Activated CD4-positive, alpha-beta T cell treated with anti-CD3 and anti-CD28 coated beads for 48 hours (primary cell): ENCODE measurements at places on chromosomes 6 and 20.

- no peak for DNase-seq
These were observed 176.5 kb downstream of the DLL1 start for GRCh38 chr6:170114187-170114945.

GRCh38 chr6:148250975-148251685 is 91.5 kb upstream of the SASH1 start:
- no peak for DNase-seq

DNA sequence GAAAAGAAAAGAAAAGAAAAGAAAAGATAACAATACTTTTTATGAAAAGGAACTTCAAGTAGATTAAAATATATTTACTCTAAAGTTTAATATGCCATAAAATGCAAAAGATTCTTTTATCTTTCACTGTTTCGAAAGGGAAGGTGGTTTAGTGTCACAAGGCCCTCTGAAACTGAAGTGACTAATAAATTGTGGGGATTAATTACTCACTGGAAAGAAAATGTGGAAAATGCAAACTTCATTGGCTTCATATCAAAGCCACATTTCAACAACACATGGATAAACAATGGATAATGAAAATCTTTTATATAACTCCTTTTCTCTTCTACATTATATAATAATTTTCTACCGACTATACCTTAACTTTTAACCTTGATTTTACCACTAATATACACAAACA is 320.5 kb upstream of the RSPO3 start:
- DNase-seq: no peak

DNA sequence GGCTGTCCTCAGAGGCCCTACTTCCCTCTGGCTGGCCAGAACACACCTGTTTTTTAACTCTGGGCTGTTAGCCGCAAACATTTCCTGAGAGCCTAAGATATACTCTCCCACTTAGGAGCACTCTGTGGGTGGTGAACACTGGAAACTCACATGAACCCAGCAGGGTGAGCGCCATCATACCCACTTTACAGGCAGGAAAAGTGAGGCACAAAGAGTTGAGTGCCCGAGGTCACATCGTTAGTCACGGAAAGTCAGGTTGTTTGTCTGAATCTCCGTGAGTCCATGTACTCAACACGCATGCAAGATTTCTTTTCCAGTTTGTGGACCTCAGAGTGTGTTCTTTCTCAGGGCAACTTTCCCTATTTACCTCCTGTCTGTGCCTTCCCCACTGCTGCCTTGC is 1.9 kb downstream of the BAK1 start:
- peak; percentile 28 for DNase-seq

DNA sequence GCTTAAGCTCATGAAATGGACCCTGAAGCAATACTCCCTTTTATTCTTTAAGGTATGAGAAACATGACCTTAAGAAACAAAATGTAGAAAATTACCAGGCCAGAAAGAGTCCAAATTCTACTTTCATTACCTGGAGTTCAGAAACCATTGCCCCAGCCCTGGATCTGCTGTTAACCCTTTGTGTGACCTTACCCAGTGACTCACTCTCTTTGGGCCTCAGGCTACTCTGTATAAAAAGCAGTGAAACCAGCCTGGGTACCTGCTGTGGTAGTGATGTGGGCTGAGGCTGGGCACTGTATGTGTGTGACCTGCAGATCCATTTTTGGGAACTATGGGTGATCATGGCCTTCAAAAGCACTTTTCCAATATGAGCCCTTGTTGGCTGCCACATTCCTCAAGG is 47.2 kb downstream of the SLC9A8 start:
- DNase-seq: no peak

GRCh38 chr6:25172819-25173218 is 106.4 kb upstream of the CARMIL1 start:
- no peak for DNase-seq

- DNase-seq: peak; percentile 8
These were observed 105.6 kb downstream of the ELOVL4 start for GRCh38 chr6:79841577-79842375.

- DNase-seq: no peak
These were observed 92.9 kb downstream of the VEGFA start for GRCh38 chr6:43862925-43863324.

- no peak for DNase-seq
These were observed 132.6 kb upstream of the SMLR1 start for GRCh38 chr6:130694606-130695005.

- no peak for DNase-seq
These were observed 159.2 kb downstream of the UBE3D start for GRCh38 chr6:82906489-82906888.

- DNase-seq: no peak
These were observed 274.5 kb upstream of the NRSN1 start for GRCh38 chr6:23851522-23851921.

GRCh38 chr6:40744835-40745234 is 157.7 kb upstream of the LRFN2 start:
- no peak for DNase-seq

DNA sequence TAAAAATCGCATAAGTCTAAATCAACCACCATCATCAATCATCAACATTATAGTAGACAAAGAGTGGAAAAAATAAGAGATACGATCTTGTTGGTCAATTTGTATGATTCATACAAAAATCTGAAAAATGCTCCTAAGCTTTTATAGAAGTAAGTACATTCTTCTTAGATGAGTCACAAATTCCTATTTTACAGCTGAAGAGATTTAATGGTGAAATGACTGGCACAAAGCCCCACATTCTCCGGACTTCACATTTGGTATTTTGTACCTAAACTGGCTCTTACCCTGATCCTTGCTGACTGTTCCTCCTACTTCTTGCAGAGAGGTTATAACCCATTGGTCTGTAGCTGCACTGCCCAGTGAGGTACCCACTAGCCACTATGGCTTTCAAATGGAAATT is 29.9 kb upstream of the PREP start:
- DNase-seq: no peak

- DNase-seq: no peak
These were observed 509.9 kb upstream of the ID4 start for GRCh38 chr6:19327241-19327640.

- DNase-seq: no peak
These were observed 24.7 kb downstream of the MYT1 start for GRCh38 chr20:64188682-64189529.

- no peak for DNase-seq
These were observed 3.3 kb downstream of the COL21A1 start for GRCh38 chr6:56244089-56244488.

GRCh38 chr20:58359441-58359840 is 29.6 kb upstream of the VAPB start:
- no peak for DNase-seq

DNA sequence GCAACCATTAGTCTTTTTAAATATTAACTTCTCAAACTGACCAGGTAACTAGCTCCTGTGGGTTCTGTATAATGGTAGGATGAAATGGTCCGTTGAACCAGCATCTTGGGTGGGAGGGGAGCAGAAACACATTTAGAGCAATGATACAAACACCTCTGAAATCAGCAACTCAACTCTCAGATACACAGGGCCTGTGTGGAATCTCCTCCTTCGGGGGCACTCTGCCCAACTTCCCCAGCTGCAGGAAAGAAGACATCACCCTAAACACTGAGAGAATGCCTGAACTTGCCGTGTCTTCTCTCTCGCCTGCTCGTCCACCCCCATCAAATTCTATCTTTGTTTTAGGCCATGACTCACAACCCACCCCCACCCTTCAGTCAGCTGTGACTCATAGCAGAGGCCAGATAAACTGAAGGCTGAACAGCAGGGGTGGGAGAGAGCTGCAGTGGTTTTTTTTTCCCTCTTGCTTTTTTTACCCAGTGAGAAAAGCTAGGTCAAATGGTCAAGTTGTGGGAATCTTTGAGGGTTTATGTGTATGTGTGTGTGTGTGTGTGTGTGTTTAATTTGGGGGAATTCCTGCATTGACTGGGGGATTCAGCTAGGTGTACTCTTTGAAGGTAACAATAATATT is 593.4 kb upstream of the JAG1 start:
- DNase-seq: peak; percentile 2

- no peak for DNase-seq
These were observed 50.3 kb upstream of the IPCEF1 start for GRCh38 chr6:154406869-154407268.

DNA sequence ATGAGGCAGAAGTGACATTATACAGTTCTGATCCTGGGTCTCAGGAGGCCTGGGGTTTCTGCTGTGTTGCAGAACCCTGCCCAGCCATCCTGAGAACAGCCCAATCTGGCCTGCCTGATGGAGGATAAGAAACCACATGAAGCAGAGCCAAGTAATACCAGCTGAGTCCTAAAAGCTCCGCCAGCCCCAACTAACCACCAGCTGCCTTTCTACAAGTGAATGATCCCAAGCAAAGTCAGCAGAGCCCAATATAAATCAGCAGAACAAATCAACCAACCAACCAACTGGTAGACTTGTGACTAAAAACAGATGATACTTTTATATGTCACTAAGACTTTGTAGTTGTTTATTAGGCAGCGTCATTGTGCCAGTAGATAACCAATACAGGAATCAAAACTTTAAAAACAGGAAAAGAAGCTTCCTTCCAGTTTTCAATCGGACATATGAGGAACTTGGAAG is 52.1 kb downstream of the SNX5 start:
- no peak for DNase-seq

DNA sequence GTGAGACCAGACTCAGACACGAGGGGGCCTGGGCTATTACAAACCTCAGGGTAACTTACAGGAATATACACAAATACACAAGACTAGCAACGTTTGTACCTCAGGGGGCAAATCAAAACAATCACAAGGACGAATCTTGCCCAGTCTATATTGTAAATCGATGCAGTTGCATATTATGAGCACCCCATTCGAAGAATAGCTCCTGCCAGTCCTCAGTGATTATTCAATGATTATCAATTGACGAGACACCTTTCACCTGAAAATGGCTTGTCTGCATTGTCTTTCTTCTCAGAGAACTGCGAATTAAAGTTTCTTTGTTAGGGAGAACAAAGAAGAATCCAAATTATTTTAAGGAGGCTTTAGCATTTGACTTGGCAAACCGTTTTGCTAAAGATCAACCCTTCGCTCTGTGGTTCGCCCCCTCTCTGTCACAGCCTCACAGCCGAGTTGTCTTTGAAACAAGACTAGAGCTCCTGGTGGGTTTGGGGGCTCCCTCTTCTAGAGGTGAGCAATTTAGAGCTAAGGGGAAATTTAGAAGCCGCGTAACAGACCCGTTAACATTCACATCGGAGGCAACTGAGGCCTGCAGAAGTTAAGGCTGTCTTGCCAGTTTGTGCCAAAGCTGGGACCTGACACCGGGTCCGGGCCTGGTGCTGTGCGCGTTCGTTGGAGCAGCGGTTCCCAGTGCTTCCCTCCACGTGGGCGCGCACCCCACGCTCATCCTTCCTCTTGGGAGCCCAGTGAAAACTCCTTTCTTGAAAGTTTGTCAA is 24.9 kb upstream of the MAP3K7 start:
- DNase-seq: no peak

DNA sequence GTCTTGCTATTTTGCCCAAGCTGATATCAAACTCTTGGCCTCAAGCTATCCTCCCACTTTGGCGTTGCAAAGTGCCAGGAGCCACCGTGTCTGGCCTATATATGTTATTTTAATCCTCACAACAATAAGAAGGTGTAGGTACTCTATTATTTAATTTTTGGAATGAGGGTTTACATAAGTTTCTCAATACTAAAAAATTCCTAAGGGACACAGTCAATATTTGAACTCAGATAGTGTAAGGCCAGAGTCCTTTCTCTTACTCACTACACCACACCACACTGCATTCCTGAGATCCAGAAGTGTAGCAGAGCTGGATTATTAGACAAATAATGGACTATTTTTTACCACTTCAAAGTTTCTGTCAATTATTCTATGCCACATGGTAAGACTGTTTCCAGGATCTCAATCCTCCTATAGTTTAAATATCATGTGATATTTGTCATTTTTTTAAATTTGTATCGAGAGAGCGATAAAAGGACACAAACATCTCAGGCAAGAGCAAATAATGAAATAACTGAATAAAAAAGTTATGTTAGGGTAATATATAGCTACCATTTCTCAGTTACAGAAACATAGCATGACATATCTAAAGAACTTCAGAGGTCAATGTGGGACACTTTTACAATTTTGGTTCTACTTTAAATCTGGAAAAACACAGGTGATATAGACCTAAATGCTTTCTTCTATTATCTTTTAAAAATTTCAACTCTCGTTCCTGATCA is 162.2 kb upstream of the THEMIS start:
- DNase-seq: no peak

- DNase-seq: peak; percentile 47
These were observed 5.7 kb upstream of the NECAB3 start for GRCh38 chr20:33679758-33680485.

DNA sequence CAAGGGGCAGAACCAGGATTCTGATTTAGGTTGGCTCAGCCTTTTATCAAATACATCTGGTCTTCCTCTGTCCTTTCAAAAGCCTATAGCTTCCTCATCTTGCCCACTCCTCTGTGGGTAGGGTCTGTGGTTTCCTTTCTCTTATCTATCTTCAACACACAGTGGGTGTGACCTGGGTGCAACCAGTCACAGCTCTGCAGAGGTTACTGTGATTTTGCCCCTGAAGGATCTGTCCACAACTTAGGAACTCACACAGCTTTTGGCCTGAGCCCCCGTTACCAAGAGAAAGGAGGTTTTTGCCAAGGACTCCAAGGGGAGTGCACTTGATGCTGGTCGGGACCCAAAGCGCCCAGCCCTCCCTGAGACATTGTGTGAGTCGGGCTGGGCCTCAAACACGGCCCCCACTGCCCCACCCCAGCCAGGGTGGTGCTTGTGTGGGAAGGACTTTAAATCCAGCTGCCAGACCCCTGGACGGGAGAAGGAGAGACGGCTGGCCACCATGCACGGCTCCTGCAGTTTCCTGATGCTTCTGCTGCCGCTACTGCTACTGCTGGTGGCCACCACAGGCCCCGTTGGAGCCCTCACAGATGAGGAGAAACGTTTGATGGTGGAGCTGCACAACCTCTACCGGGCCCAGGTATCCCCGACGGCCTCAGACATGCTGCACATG is at the start of gene PI16:
Gene PI16 (plus strand): TSS at position 477 of the 670 bp plus-strand sequence. CDS start 23 bp downstream, at position 500.
- DNase-seq: no peak

DNA sequence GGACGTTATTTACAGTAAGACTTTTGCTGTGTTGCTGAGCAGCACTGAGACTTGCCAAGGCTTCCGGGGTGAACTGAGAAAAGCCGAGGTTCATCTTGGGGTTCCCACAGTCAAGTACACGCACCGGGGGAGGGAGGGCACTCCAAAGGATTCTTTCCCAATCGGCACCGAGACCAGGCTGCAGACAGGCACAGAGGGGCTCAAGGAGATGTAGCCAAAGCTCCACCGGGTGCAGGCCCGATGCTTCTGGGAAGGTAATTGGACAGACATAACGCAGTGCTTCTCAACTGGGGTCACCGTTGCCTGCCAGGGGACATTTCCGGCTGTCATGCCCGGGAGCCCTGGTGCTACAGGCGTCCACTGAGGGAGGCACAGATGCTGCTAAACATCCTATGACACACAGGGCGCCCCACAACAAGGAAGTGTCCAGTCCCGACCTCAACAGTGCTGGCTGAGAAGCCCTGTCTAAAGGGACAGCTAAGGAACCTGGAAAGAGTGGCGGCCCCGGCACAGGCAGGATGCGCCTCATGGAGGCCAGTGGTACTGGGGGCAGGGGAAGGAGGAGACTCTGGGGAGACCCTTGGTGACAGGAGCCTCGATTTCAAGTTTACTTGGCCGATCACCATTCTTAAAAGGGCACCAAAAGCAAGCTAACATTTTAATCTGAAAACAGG is 92.9 kb downstream of the RAMACL start:
- DNase-seq: no peak

GRCh38 chr6:16493112-16493511 is 254.7 kb downstream of the GMPR start:
- DNase-seq: no peak

GRCh38 chr6:146985111-146985510 is 219.1 kb upstream of the STXBP5 start:
- no peak for DNase-seq
